ENCODE measurements at places on chromosomes 12 and 14.
A peak's percentile ranks its signal among the peaks of the same experiment; 100 is the strongest.

GRCh38 chr14:65360144-65360784, 52.3 kb upstream of the FUT8 start:
- DNase-seq: no peak

DNA sequence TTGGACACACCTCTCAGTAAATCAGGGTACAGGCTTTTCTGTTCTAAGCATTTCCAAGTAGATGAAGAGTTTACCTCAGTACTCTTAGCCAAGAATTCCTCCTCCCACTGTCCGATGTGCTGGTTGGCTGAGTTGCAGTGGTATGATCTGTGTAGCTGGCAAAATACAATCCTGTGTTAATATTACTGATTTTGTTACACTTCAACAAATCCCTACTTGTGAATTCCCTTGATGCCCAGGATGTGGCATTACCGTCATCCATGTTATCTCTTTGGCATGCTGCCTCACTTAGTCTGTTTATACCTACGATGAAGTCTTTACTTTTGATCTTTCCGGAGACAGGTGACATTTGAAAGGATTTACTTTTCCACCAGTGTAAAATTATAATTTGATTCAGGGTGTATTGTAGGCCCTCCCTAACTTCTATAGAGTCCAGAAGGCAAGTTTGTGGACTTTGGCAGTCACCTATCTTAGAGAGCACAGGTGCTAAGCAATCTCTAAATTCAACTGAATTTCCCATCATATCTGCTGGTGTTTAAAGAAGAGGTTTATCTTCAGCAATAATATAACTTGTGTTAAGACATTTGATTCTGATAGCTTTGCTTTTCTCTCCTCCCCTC, 10.1 kb downstream of the CCDC196 start:
- DNase-seq: no peak

DNA sequence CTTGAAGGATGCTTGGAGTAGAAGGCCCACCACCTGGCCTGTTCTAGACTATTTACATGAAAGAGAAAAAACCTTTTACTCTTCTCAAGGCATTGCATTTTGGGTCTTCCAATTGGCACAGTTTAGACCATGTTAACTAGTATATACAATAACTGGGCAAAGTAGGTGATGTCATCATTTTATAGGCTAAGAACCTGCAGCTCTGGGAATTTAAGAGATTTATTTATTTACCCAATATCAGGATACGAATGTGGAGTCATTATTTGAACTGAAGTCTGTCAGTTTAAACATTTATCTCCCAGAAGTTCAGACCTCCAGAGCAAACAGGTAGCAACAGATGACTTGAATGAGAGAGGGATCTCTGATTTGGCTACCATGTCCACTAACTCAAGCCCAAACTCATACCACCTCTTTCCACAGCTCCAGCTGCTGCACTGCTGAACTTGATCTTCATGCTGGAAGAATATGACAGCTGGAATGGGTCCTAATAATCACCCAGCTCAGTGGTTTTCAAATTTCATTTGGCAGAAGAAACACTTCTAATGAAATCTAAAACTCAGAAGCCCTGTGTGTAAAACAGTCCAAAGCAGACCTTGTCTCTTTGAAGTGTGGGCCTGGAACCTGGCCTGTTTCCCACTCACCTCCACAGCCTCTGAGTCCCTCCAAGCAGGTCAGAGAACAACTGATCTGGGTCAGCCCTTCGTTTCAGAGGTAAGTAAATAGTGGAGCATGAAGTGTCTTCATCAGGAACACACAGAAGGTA, 179.2 kb downstream of the EMP1 start:
- DNase-seq: no peak

- DNase-seq: no peak
Observed at GRCh38 chr12:127194176-127194575, 1072.8 kb upstream of the TMEM132C start.

DNA sequence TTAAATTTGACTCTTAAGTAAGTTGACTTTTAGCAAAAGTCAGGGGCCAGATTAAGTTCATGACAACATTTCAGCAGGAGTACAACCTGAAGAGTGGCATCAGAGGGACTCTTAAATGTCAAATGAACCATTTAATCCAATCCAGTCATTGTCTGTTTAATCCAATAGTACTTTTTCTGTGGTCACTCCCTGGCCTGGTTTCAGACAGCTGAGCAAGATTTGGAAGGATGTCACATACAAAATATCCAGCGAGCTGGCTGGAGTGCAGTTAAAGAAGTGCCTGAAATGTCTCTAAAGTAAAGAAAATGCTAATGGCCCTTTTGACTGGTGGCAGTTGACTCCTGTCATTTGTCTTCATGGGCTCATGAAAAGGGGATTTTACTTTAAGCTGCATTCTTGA, 1082.1 kb downstream of the AACS start:
- no peak for DNase-seq

GRCh38 chr14:95483309-95484165, 32.9 kb downstream of the SYNE3 start:
- peak; percentile 94 for DNase-seq

GRCh38 chr14:72024043-72024407, 91.8 kb downstream of the RGS6 start:
- DNase-seq: peak; percentile 29

GRCh38 chr12:39804898-39805297, 185.3 kb upstream of the ABCD2 start:
- DNase-seq: no peak

DNA sequence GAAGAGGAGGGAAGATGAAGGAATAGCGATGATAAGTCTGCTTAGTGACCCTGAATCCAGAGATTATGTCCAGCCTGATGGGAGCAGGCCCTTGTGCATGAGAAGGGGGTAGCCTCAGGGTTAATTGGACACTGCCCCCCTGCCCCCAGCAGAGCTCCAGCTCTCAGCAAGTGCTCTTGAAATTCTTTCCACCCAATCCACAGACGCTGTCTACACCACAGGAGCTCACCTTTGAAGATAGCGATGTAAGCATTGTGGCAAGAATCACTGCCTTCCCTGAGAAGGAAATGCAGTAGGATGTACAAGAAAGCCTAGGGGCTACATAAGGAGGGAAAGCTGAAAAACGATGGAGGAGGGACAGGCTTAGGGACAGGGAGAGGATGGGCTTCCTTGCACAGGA, 39.4 kb downstream of the CRACR2A start:
- no peak for DNase-seq

DNA sequence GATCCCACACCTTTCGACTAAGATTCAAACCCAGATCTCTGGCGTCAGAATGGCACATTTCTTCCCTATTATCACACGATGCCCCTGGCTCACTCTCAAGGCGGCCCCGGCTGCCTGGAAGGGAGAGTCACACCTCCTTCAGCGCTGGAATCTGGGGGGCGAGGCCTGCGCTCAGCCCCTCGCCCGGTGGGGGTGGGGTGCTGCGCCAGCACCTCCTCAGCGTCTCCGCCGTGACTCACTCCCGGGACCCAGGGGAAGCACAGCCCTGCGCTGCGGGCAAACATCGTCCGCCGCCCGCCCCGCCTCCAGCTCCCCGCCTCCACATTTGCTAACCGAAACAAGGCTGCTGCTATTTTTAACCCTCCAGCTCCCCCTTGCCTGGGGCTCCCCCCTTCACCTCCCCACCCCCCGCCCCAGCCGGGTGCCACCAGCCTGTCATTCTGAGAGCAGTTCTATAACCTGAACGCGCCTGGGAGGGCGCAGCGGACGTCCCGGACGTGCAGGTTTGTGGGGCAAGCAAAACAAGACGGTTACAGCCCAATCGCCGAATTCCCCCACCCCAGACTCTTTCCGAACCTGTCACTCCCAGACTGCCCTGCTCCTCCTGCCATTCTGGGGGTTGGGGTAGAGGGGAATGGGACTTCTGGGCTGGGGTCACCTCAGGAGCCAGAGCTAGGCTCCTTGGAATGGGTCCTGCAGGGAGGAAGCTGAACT, 6.7 kb downstream of the HDAC7 start:
- peak; percentile 92 for DNase-seq

- DNase-seq: no peak
Observed at GRCh38 chr14:106347291-106347778, 821.0 kb downstream of the TMEM121 start.

GRCh38 chr14:103313704-103314103, 20.3 kb upstream of the EIF5 start:
- DNase-seq: no peak

GRCh38 chr12:110545812-110546211, 37.3 kb downstream of the PPTC7 start:
- no peak for DNase-seq

- peak; percentile 93 for DNase-seq
Observed at GRCh38 chr12:94266796-94267536, 118.6 kb downstream of the PLXNC1 start.

- DNase-seq: no peak
Observed at GRCh38 chr12:130803702-130804101, 35.3 kb downstream of the STX2 start.

GRCh38 chr14:78611796-78612571, 441.8 kb downstream of the NRXN3 start:
- DNase-seq: peak; percentile 35

DNA sequence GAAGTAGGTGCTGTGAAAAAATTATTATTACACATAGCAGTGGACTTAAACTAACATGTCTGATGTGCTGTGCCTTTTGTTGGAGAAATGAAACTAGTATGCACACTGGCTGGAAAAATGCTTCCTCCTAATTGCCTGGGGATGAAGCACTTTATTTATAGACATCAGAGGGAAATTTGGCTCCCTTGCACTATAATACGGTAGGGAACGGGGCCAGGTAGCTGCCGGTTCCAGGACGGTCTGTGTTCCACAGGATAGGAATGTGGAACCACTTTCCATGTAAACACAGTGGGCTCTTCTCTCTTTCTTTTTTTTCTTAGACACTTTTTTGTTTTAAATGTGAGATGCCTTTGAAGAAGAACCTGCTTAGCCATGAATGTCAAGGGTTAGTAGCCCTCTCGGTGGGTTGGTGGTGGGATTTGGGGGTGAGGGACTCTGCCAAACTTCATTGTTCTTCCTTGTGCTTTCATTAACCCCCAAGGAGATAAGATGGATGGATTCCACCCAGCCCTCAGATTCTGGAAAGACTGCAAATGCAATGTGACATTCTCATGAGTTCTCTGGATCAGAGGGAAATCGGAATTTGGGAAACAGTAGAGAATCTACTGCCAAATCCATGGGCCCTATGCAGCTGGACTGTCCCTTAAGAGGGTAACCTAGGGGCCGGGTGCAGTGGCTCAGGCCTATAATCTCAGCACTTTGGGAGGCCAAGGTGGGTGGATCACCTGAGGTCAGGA, 58.0 kb upstream of the GSC start:
- DNase-seq: no peak

DNA sequence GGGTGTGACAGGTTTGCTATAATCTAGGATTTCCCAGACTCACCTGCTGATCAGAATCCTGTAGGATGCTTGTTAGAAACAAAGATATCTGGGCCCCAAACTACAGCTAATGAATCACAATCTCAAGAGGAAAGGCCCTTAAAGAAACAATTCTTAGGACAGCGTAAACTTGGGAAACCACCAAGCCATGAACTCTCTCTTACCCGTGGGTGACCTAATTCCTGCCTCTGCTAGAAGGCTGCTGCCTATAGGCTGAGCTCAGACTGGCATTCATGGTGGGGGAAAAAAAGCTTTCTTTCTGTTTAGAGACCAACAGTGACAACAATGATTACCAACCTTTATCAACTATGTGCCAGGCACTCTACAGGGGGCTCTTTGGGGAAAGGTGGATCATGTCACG, 213.9 kb upstream of the FKBP4 start:
- peak; percentile 6 for DNase-seq

DNA sequence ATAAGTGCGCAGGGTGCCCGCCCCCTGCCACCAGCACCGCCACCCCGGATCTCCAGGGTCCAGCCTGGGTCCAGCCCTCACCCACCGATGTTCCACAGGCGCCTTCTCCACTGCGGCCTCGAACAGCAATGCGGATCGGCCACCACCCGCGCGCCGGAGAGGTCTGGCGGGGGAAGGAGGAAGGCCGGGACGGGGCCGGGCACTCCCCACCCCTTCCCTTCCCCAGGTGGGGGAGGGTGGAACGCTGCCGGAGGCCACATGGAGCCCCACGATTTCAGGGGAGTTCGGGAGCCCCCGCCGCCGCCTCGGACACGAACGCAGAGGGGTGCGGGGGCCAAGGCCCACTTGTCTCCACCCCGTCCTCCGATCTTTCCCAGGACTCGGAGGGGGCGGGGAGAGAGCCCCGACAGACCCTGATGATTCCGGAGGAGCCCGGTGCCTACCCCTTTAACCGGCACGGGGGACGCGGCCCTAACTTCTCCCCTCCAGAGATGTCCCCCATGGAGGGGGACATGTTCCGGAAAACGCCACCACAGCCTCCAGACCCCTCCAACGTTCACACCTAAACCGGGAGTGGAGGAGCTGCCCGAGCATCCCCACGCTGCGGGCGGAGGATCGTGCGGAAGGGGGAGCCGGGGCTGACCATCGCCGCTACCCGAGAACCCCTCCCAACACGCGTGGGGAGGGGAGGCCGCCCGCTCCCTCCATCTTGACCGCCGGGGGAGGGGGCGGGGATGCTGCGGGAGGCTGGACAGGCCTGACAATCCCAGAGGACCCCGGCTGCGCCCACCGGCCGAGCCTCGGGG, 1.1 kb downstream of the ATXN2 start:
- peak; percentile 69 for DNase-seq

GRCh38 chr12:25977047-25977446, 18.6 kb downstream of the RASSF8 start:
- no peak for DNase-seq

DNA sequence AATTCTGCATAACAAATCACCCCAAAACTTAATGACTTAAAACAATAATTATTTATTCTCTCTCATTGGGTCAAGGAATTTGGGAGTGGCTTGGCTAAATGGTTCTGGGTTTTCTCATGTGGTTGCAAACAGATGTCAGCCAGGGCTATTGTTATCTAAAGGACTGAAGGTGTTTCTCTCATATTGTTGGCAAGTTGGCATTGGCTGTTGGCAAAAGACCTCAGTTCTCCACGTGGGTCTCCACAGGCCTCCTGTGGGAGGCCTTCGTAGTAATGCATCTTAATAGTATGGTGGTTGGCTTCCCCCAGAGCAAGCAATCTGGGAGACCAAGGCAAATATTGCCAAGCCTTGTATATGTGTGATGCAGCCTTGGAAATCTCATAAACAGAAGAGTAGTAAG, 14.4 kb downstream of the GALNT16 start:
- DNase-seq: no peak

- no peak for DNase-seq
Observed at GRCh38 chr14:96961895-96962294, 164.7 kb downstream of the VRK1 start.

DNA sequence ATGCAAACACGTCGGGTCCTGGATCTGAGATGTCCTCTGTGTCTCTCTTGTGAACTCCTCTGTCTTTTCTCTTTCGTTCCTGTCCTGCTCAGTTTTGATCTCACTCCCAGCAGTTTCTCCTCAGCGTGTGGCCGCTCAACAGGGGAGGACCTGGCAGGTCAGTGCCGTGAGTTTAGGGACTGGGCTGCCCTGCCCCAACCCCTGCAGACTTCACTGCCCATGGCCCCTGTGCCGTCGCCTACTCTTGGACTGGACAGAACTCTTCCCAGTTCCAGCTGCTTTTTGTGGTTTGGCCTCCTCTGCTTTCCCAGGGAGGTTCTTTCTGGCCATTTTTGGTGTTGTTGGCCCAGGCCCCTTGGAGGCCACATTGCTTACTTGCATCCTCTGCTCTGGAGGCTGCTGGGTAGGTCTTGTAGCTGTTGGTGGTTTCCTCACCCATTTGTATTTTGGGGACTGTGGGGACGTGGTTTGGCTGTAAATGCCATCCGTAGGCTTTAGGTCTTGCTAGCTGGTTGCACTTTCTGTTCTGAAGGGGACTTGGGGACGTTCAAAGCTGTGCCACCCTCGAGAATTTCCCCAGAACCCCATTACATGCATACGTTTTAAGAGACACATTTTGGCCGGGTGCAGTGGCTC, 20.0 kb upstream of the DNAH10 start:
- no peak for DNase-seq

Measured in adipocyte (in vitro differentiated cells).